Heart left ventricle (tissue), 16 donors: ENCODE measurements at places on chromosomes 16 and 17.

DNA sequence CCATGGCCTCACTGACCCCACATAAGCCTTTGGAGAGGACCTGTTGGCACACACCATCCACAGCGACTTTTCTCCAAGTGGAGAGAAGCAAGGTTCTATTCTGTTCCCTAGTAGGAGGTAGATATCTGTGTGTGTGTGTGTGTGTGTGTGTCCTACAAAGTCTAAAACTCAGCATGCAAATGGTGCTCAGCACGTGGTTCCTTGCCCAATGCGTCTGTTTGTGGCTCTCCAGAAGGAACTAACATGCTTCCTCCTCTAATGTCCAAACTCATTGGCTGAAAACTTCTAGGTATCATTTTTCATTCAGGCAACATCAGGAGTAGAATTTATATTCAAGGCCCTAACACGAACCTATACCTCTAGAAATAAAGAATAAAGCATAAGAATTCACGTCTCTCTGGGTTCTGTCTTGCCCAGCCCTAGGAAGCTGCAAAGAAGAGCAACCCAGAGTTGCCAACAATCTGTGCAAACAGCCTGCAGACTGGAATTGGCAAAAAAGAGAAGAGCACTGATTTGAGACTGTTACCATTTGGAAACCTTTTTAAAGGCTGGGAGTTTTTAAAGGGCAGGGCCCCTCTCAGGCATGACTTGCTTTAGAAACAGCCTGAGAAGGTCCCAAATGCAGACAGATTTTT is 25.5 kb downstream of the MAP3K14 start:
- no peak for DNase-seq

- DNase-seq: no peak
Observed at GRCh38 chr16:1474082-1474795, 589 bp downstream of the CLCN7 start.

GRCh38 chr17:40038882-40039513 is 15.2 kb downstream of the MED24 start:
- DNase-seq: peak; percentile 82

GRCh38 chr16:50446861-50447260 is 78.1 kb upstream of the BRD7 start:
- no peak for DNase-seq

GRCh38 chr17:42010898-42011516 is 6.2 kb downstream of the DNAJC7 start:
- no peak for DNase-seq

- DNase-seq: no peak
Observed at GRCh38 chr17:63082273-63082861, 116.3 kb downstream of the TANC2 start.

GRCh38 chr16:34758835-34759234 is 1299.4 kb downstream of the TP53TG3F start:
- DNase-seq: no peak

DNA sequence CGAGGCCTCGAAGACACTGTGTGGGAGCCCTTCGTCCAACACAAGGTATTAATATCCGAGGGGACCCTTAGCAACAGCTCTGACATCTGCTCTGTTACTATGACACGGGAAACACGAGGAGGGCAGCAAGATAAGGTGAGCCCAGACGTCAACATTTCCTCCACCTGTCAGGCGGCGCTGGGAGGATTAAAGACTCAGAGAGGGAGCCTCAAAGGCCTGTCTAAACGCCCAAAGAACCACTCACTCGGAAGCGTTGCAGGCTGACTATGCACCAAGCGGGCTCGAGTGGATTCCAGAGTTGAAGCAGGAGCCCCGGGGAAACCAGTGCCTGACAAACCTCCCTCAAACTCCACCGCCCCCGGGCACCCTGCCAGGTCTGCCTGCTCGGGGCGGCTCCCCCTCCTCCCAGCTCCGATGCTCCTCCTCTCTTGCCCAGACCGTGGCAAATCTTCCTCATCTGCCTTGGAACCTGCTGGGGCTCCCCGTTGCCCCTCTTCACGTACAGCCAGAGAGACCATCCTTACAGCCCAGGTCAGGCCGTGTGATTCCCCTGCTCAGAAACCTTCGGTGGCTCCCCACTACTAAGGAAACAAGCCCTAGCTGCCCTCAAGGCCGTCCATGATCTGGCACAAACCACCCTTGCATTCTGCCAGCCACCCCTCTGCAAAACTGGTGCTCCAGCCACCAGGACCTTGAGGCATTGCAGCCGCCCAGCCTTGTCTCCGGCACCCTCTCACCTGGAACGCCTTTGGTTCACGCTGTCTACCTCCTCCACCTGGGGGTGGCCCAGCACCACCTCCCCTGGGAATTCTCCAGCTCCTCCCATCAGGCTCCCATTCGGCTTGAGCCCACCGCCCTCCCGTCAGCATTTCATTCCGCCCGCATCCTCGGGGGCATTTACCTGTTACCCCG is 16.2 kb downstream of the RPH3AL start:
- DNase-seq: peak; percentile 62

DNA sequence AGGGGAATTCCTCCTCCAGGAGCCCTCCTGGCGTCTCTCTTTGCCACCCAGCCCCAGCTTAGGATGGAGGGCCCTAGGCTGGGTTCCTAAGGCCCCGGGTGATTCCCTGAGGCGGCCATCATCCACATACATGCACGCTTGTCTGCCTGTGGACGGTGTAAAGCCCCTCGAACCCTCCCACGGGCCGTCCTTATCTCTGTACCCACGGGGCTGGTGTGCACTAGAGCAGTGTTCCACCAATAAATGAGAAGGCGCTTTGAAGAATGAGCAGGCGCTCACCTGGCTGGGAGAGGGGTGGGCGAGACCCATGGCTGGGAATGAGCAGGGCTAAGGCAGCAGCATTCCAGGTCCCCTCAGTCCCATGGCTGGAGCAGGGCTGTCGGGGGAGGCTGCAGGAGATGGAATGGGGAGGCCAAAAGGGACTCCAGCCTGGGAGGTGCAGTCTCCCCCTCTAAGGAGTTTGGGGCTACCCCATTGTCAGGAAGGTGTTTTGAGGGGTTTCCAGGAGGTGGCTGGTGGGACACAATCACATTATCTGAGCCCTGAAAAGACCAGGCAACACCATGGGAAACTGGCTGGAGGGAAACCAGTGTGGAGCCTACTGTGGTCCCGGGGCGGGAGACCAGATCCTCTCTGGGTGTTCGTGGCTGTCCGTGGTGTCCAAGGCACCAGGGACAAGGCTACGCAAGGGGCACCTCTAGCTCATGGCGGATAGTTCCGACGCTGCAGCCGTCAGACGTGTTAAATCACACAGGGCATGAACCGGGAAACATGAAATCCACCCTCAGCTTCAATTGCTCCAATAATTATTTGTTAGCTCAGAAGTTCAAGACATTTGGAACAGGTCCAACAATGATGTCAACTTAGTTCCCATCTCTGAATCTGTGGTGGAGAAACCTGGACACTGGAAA is 87.5 kb upstream of the DNAH17 start:
- no peak for DNase-seq

GRCh38 chr16:82991966-82992675 is 365.4 kb downstream of the CDH13 start:
- DNase-seq: no peak

DNA sequence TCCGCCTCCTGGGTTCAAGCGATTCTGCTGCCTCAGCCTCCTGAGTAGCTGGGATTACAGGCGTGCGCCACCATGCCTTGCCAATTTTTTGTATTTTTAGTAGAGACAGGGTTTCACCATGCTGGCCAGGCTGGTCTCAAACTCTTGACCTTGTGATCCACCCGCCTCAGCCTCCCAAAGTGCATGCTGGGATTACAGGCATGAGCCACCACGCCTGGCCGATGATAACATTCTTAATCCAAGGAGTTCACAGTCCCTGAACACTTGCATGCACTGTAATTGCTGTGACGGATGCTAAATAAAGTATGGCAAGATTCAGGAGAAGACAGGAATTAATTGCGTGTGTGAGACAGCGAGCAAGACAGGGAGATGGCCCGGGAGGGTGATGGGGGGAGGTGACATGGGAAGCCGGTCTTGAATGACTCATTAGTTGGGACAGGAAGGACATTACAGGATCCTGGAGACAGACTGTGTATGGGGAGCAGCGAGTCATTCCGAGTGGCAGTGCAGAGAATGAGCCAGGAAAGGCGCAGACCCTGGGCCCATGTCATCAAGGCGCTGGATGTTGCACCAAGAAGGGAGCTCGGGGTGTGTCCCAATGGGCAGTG is 6.7 kb downstream of the ABCA3 start:
- DNase-seq: no peak

DNA sequence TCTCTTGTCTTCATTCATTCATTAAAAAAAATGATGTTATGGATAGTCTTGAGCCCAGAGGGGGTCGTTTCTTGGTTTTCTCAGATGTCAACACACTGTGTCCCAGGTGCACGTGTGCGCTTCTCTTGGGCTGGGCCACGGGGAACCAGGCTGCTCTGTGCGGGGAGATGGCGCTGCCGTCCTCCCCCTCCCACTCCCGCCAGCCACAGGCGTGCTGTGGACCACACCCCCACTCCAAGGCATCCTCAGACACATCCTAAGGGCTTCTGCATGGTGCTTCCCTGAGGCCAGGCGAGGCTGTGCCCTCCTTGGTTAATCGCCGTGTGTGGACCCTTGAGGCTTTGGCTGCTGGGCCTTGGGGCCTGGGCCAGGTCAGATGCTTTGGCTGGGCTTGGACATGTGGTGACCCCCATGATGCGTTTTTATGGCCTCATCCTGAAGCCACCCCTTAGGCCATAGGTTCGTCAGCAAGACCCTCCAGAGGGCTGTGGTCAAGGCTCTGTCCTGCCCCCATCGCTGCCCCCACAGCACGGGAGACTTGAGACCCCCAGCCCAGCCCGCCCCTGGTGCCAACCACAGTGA is 245.7 kb upstream of the CIBAR2 start:
- DNase-seq: no peak

DNA sequence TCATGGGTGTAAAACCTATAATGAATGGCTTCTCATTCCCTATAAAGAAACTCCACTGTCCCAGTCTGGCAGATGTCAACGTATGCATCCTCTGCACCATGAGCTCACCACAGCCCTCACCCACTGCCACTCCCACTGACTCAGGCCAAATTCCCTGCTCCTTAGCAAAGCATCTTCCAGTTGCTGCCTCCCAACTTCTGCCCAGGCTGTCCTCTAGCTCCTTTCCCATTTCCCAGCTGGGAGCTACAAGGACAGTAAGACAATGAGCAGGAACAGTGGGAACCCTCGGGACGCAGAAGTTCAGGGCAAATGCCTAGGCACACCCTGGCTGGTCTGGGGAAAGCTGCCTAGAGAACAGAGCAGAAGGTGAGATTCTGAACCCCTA is 9.1 kb upstream of the THAP11 start:
- DNase-seq: no peak

DNA sequence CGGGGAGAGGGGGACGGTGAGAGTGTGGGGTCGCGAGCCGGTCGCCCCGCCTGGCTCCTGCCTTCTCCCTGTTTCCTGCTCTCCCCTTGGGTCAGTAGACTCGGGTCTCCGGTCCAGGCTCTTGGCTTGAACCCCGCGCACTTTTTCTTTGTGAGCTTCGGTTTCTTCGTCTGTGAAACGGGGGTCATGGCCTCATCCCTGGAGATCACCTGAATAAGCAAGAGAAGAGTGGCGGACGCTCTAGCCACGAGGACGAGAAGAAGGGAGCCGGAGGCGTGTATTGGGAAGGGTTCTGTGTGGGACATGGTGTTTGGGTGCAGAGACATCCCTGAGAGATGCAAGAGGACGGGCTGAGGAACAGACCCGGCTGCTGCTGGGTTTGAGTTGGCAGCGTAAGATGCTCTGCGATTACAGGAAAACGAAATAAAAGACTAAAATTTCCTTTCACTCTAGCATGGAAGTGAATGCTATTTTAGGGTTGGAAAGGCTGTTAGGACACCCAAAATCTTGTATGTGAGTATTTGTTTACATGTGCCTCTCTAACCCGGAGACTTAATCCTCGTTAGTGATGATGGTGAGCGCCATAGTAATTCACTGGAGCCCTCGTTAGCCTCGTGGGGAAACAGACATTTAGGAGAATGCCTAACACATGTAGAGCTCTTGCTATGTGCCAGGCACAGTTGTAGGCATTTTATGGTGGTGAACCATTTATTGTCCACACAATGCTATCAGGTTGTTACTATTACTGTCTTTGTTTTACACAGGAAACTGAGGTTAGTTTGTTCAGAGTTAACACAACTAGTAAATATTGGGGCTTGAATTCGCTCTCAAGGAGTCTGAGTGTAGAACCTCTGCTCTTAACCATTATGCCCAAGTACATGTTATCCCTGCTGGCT is 646 bp downstream of the KIF22 start:
- DNase-seq: no peak

DNA sequence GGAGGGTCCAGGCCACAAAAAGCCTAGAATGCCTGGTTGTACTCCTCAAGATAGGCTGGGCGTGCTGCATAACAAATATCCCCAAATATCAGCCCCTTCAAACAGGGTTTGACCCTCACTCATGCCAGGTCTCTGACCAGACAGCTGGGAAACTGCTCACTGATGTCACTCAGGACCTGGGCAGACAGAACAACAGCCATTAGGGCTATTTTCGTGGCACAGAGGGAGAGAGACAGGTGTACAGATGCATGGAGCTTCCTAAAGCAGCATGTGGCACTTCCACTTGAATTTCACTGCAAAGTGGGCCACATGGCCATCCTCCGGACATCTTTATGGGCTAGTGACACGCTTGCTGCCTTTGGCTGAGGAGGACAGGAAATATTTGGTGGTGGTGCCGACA is 73.1 kb downstream of the SREBF1 start:
- no peak for DNase-seq

DNA sequence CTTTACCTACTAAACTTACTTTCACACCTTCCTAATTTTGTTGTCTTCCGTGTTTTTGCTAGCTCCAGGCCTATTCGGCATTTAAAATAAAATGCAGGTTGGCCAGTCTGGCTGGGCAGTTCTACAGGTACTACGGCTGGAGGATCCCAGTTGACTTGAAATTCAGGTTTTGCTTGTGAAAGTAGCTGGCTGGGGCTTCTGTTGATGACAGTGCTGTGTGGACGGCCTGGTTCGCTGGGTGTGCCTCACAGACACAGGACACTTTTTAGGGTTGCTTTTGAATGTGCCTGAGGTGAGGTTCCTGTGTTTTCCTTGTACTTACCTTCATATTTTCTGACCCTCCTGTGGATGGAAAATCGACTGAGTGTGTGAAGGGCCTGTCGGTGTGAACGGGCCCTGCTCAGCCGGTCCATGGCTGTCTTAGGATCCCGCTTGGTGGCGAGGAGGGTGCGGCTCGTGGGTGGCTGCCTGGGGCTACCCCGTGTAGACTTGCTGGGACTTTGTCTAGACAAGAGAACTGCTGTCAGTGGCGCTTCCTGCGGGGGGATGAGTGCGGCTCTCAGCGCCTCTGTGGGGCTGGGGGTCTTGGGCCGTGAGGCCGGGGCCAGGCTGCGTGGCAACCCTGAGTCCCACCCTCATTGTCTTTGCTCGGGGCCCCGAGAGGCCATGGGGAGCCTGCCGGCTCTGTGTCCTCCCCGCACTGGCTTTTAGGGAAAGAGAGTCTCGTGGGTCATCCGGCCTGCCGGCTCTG is 18.7 kb upstream of the ZNF750 start:
- DNase-seq: no peak

- no peak for DNase-seq
Observed at GRCh38 chr16:49127103-49127502, 154.5 kb downstream of the CBLN1 start.
